ENCODE measurements at places on chromosomes 11 and 22.

DNA sequence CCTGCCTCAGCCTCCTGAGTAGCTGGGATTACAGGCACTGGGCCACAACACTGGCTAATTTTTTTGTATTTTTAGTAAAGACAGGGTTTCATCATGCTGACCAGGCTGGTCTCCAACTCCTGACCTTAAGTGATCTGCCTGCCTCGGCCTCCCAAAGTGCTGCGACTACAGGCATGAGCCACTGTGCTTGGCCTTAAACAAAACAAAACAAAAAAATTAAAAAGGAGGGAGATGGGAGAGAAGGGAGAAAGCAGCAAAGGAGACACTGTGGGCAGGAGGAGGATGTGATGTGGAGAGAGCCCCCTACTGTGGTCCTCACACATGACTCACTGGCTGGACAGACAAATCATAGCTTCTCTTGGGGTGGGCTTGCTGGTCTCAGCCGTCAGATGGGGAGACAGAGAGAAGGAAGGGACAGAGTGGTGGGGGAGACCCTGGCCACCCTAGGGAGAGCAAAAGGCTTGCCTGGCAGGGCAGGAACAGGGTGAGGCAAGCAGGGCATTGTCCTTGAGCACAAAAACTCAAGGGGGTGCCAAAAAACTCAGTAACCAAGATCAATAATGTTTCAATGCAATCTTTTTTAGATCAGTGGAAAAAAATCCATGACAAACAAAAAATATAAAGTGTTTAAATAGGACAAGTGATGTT lies 31.6 kb downstream of the TPST2 start:
- no peak for DNase-seq

DNA sequence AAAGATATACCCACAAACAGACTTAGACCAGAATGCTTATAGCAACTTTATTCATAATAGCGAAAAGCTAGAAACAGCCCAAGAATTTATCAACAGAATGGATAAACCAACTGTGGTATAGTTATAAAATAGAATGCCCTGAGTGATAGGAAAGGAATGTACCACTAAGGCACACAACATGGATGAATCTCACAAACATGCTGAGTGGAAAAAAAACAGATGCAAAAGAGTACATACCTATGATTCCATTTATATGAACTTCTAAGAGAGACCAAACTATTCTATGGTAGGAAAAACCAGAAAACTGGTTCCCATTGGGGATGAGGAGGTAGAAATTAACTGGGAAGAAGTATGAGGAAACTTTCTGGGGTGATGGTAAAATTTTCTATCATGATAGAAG lies 40.4 kb upstream of the GRIK4 start:
- no peak for DNase-seq

DNA sequence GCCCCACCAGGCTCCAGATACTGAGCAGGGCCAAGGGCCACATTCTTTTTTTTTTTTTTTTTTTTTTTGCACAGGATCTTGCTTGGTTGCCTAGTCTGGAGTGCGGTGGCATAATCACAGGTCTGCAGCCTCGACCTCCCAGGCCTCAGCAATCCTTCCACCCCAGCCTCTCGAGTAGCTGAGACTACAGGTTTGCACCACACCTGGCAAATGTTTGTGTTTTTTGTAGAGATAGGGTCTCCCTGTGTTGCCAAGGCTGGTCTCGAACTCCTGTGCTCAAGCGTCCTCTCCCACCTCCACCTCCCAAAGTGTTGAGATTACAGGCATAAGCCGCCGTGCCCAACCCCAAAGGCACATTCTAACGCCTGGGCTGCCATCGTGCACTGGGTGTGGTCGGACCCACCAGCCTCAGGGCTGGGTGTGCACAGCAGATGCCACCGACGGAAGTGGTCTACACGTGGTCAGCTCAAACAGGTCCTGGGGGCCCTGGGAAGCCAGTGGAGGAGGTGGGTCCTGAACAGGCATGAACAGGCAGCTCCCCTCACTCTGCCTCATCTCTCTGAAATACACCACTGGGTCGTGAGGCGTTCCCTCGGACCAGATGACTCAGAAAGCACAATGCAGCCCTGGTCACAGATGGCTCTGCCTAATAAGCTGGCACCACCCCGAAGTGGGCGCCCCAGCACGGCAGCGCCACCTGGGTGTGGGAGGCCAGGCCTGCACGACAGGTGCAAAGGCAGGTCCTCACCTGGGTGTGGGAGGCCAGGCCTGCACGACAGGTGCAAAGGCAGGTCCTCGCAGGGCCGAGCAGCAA lies 5.1 kb upstream of the B4GALNT4 start:
- peak; percentile 70 for DNase-seq

DNA sequence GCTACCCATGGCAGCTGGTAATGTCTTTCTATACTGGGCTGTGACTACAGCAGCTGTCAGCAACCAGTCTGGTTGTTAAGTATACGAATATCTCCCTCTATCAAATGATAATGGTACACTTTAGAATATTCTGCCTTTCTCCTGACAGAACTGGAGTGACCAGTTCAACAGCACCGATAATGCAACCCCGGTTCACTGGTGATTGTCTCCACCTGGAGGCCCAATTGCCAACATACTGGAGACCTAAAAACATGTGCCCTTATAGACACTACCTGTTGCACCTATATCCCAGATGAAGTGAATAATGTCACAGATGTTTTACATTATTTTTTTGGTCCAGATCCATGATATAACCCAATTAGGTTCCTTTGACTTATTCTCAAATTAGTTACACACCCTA lies 21.1 kb downstream of the OR5P2 start:
- DNase-seq = no peak

DNA sequence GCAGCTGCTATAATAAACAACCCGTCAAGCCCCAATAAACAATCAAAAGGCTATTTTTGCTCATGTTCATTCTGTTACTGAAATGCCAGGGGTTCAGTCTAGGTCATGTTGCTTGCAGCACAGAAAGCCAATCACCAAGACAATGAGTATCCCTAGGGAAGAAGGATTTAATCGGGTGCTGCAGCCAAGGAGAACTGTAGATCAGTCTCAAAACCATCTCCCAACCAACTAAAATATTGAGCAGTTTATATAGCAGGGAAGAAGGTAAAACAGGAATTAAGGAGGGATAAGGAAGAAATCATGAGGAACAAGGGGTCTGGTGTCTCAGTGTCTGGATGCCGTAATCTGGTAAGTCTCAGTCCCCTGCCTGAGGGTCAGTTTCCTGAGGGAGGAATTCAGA lies 169.5 kb downstream of the BLID start:
- DNase-seq = no peak

DNA sequence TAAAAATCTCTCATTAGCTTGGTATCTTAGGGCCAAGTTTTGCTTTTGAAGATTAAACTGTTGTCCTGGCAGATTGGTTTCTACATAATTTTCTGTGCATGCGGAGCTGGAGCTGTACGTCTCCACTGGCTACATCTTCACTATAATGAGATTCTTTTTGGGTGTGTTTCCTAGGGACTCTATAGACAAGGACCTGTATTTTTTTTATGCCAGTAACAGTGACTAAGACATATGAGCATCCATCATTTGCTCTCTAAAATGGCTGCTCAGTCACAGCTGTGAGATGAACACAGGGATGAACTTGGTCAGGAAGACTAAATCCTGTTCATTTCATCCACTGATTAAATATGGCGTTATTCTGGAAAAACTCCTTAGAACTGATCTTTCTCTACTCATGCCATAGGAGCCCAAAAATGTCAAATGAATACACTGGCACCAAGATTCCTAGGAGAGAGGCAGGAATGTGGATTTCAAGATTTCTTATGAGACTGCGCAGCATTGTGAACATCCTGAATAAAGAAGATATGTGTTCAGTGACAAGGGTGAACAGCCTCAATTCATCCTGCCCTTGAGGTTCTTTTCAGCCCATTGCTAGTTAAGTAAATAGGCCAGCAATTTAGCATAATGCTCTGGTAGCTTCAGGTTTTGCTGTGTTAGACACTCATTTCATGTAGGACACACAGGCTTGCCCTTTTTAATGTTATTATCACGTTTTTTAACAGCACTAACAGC lies 168.2 kb downstream of the NCAM1 start:
- DNase-seq = no peak

DNA sequence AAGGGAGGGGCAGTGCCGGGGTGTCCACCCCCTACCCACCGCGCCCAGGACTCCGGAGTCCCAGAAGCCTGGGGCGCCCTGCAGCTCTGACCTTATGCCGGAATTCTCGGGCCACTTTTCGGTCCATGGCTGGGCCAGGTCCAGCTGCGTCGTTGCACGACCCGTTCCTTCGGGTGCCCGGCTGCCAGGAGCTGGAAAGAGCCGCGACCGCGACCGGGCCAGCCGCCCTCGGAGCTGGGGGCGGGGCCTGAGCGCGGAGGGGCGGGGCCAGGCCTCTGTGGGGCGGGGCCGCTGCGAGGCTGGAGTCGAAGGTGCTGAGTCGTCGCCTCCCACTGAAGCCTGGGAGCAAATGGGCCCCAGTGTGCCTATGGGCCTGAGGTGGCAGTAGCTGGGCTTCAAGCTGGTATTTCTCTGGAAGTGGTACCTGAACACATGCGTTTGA lies at the start of gene USH1C:
USH1C (minus strand) TSS at position 236 of the 442 bp plus-strand sequence; CDS start at position 127, 109 bp downstream.
- no peak for DNase-seq

GRCh38 chr22:47449508-47450270 lies 687.2 kb downstream of the TBC1D22A start:
- no peak for DNase-seq

DNA sequence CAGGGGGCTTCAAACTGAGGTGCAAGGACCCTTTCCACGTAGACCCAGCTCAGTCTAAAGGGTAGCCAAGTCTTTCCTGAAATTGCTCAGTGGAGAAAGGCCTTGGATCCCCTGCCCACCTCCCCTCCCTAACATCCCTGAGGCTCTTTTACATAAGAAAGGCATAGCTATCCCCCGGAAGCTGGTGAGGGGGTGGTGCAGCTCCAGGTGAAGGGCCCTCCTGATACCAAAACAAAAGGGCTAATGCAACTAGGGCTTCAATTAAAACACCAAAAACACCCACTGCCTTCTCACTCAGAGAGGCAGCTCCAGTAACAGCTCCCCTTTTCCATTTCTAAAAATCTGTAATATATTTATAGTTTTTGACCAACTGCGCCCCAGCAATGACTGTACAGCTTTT lies 5.8 kb downstream of the SHANK2 start:
- DNase-seq = no peak

DNA sequence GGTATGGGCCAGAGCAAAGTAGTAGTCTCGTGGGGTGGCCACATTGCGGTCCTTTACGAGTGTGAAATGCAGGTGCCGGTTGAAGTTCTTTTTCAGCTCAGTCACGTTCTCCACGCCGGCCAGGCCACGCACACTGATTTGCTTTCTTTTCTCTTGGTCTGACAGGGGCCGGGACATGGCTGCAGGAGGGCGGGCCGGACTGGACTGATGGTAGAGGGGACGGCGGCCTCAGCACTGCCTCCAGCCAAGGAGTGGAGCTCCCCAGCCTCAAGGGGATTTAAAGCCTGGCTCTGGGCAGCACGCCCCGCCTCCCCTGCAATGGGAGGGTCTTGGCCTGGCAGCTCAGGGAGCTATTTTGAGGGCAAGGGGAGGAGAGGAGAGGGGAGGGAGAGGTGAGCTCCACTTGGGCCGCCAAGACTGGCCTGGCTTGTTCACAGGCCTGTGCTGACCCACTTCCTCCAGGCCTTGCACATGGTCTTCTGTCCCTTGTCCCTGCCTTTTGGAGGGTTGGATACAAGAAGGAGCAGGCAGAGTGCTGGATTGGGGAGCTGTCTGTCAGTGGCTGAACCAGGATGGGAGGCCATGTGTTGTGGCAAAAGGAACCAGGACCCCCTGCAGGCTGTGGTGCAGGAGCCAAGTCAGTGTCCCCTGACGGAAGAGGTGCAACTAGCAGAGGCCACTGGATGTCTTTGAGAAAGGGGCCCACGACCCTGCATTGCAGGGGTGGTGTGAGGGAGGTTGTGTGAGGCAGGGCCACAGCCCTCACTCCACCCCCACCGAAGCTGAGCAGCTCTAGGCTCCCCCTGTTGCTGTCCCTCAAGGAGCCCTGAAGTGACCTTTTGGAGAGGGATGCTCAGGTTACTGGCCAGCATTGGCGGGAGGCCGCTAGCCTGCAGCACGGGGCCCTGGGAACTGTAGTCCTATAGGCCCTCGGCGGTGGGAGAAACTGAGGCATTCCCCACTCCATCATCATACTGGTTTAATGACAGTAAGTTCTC lies at the start of gene PYGM:
PYGM (minus strand) TSS at position 253 of the 998 bp plus-strand sequence; CDS start at position 177, 76 bp downstream.
- no peak for DNase-seq

GRCh38 chr11:66789097-66789890 lies 53.9 kb upstream of the RCE1 start:
- DNase-seq = no peak

- no peak for DNase-seq
Measured at GRCh38 chr22:30855677-30856518, 112.7 kb downstream of the MORC2 start.

DNA sequence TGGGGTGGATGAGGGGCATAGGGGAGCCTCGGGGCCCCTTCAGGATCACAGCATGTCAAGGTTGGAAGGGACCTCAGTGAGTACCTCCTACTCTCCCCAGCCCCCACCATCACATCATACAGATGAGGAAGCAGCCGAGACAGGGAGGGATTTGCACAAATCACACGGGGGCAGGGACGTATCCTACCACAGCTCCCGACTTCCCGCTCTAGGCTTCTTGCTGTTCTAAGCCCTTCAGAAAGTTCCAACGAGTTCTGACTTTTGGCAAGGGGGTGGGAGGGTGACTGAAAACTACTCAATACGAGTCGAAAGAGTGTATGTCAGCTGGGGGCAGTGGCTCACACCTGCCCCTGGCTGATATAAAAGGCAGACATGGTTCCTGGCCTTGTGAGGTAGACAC lies 4.7 kb upstream of the RAD9A start:
- no peak for DNase-seq

GRCh38 chr11:69436041-69436982 lies 45.2 kb upstream of the LINC01488 start:
- no peak for DNase-seq

GRCh38 chr22:46446799-46447198 lies 90.6 kb downstream of the CELSR1 start:
- DNase-seq = peak; percentile 83

- DNase-seq = no peak
Measured at GRCh38 chr11:23138761-23139160, 278.5 kb upstream of the CCDC179 start.

DNA sequence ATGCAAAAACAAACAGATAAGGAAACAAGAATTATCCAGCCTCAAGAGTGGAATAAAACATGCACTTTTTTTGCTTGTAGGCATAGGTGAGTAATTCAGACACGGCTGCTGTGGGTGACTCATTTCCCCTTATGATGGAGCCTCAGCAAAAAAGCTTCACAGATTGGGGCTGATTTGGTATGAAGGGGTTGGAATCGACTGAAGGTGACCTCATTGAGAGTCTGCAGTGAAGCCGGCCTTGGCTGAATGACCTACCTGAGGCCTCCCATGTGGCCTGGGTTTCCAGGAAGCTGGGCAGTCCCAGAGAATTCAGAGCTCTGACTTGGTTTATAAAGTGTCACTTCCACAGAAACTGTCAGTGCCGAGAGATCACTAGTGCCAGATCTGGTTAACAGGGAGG lies 34.2 kb upstream of the VPREB1 start:
- DNase-seq = no peak

GRCh38 chr11:48063424-48063978 lies 83.1 kb downstream of the PTPRJ start:
- no peak for DNase-seq

GRCh38 chr11:27619039-27619574 lies 81.1 kb downstream of the BDNF start:
- DNase-seq = no peak

GRCh38 chr11:11604370-11604990 lies 17.3 kb downstream of the GALNT18 start:
- DNase-seq = no peak

GRCh38 chr11:117199053-117199915 lies at the start of gene TAGLN:
TSS of gene TAGLN (plus strand) at chr11:117199370. CDS start at chr11:117203014, 3,644 bp downstream.
- DNase-seq = no peak

Data from NCI-H2171 treated with DMSO at 0.1 percent for 48 hours (cell line).